ENCODE measurements at places on chromosomes 12 and 14. TPM values are rescaled to one million over a fixed set of nuclear protein-coding genes. Genes with fewer than 3 reads are reported as not detected.
A peak's percentile ranks its signal among the peaks of the same experiment; 100 is the strongest.

- peaks cover 1% of the 10 kb centered on the region for H3K4me1 ChIP-seq
- no peak for DNase-seq
- H3K36me3 ChIP-seq: peaks cover 2% of the 10 kb centered on the region
- no peak overlapping the region for H3K27ac ChIP-seq
Measured at GRCh38 chr14:76208340-76208739, 56.6 kb downstream of the GPATCH2L start.

DNA sequence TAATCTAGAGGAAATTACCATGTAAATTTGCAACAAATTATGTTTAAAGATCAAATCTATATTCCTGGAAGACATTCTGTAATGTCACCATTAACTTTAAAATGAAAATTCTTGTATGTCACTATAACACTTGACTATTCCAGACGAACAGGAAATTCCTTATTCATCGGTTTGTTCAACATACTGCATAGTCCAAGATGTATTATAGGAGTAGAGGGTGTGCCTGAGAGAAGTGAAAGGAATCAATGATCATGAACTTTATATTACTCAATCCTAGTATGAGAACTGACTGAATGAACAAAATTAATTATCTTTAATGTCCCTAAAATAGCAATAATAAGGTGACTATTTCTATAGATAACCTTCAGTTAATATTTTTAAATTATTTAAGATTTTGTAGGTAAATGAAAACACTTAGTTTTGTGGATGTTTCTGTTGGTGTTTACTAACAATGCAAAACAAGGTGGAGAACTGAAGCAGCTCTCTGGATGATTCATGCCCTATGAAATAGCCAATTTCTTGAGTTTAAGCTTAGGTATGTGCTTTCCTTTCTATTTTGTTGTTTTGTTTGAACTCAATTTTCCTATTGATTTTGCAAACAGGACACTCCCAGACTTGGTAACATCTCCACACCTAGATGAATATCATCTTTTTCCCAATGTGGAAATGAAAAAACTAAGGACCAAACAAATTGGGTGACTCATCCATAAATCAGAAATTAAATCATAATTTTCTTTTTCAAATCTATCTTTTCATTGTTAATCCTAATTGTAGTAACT lies 18.2 kb upstream of the ITPR2 start:
- H3K36me3 ChIP-seq: no peaks in the 10 kb centered on the region
- no peak overlapping the region for H3K27ac ChIP-seq
- no peak for DNase-seq
- peaks cover 16% of the 10 kb centered on the region for H3K4me1 ChIP-seq

- no peak overlapping the region for H3K4me3 ChIP-seq
- H3K4me1 ChIP-seq: peaks cover 5% of the 10 kb centered on the region
- DNase-seq: peak; percentile 5
- H3K36me3 ChIP-seq: peaks cover 4% of the 10 kb centered on the region
Measured at GRCh38 chr12:123715195-123715594, 3.0 kb downstream of the ATP6V0A2 start.

DNA sequence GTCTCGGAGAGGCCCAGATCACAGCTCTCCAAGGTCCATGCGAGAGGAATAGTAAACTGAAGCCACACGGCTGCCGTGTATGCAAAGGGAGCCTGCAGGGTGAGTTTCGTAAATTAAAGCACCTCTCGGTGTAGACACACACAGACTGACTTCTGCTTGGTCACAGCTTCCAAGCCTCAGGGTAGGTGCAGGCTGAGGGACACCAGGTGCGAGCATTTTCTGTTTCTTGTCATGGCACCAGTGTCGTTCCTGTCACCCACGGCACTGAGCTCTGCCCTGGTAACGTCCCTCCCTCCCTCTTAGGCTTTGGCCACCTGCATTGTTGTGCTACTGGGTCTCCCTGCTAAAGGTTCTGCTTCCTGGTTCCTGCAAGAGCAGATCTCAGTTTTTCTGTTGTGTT lies 76.2 kb upstream of the DYNC1H1 start:
- H3K27ac ChIP-seq: no peak overlapping the region
- peaks cover 60% of the 10 kb centered on the region for H3K36me3 ChIP-seq
- H3K4me1 ChIP-seq: no peaks in the 10 kb centered on the region
- H3K4me3 ChIP-seq: no peak overlapping the region

DNA sequence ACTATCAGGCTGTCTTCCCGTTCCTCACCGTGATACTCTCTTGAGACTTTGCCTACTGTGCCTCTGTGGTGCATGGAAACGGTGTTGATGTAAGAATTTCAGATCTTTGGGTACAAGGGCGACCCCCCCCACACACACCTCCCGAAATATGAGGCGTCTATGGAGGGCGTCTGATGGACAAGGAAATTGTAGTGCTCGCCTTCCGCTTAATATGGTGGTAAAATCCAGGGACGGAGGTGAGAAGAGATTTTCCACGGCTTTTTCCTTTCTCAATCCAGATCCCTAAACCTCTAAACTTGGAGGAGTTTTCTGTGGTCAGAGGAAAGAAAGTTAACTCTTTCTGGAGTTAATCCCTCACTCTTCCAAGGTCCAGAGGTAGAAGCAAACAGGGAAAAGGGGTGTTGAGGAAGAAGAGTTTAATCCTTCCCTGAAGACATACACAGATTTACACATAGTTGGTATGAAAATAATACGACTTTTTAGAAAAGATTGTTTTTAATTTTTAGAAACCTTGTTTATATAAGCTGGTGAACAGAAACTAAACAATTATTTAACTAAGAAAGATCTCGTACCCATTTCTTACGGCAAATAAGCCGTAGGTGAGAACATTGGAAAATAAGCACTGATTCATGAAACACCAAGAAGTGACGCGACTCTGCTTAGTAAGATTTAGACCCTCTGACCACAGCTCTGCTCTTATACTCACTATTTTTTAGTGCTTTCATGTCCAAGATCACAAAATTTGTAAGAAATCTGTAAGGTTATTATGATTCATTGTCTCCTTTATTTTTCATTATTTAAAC lies 23.1 kb upstream of the RNASE12 start:
- no peak overlapping the region for H3K27ac ChIP-seq
- H3K27me3 ChIP-seq: peaks cover 2% of the 10 kb centered on the region
- no peak for DNase-seq
- no peaks in the 10 kb centered on the region for H3K4me1 ChIP-seq

RFX4 gene
- not detected for polyA plus RNA-seq

DNA sequence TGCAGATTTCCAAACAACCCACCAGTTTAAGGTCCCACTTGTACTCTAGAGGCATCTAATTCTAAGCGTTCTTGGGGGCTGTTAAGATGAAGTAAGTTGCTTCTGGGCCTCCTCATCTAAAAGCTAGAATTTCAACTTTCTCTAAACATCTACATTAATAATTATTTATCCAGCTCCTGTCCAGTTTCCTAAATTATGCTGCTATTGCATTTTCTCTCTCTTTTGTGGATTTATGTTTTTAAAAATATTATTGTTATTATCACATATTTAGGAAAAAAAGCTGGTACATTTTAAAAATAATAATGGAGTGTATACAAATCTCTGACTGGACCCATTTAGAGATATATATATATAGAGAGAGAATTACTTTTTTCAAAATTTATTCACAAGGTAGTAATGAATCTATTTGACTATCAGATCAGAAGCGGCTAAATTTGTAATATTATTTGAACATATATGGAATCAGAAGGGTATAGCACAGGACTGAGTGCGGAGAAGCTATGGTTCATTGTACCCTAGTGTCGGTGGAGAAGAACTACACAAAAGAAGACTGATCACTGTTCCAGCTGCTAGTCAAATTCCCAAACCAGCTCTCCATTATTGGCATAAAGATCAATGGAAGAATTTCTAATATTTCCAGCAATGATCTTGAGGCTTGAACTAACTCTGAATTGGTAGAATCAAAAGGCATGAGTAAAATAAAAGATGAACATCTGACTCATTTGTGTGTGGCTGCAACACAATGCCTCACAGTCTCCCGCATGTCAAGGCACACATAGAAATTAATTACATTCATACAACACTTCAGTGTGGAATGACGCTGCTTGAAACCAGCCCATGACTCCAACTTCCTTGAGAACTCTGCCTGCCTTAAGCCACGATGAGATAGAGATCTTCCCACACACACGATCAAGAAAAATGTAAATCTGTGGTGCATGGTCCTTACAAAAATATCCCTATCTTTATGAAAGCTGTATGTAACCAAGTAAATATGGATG lies 433.4 kb upstream of the OR4E1 start:
- H3K4me1 ChIP-seq: no peaks in the 10 kb centered on the region
- peaks cover 3% of the 10 kb centered on the region for H3K27me3 ChIP-seq
- H3K36me3 ChIP-seq: no peaks in the 10 kb centered on the region
- DNase-seq: peak; percentile 29

- no peak overlapping the region for H3K4me3 ChIP-seq
- peaks cover 12% of the 10 kb centered on the region for H3K4me1 ChIP-seq
- no peaks in the 10 kb centered on the region for H3K36me3 ChIP-seq
- H3K27ac ChIP-seq: peak overlapping the region; percentile 72
- peak; percentile 68 for DNase-seq
Measured at GRCh38 chr12:15701631-15702156, 87.5 kb downstream of the EPS8 start.

- H3K27ac ChIP-seq: no peak overlapping the region
- no peak for DNase-seq
- no peaks in the 10 kb centered on the region for H3K27me3 ChIP-seq
- no peaks in the 10 kb centered on the region for H3K4me1 ChIP-seq
- H3K36me3 ChIP-seq: no peaks in the 10 kb centered on the region
Measured at GRCh38 chr14:66619952-66620351, 112.0 kb downstream of the GPHN start.

KRT85 gene
- not detected for polyA plus RNA-seq

DNA sequence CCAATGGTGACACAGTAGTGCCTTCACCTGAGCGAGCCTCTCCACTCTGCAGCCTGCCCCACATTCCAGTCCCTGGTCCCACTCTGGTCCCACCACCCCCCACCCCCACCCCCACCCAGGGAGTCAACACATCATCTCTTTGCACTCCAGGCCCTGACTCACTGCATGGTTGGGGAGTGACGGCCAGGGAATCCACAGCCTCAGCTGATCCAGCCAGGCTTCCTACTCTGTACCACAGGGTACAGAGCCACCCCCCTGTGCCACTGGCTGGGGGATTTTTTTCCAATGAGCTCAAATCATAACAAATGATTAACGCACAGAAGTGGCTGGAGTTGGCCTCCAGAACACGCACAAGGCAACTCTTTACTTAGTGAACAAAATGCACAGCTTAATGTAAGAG lies 233.7 kb downstream of the NTF3 start:
- H3K4me3 ChIP-seq: no peak overlapping the region
- H3K36me3 ChIP-seq: no peaks in the 10 kb centered on the region
- H3K27ac ChIP-seq: peak overlapping the region; percentile 61
- peak; percentile 95 for DNase-seq

DLK1 gene
- not detected for polyA plus RNA-seq

- no peaks in the 10 kb centered on the region for H3K4me1 ChIP-seq
- peaks cover 4% of the 10 kb centered on the region for H3K27me3 ChIP-seq
- H3K4me3 ChIP-seq: no peak overlapping the region
Measured at GRCh38 chr14:36057452-36058116, 118.9 kb downstream of the PTCSC3 start.

DNA sequence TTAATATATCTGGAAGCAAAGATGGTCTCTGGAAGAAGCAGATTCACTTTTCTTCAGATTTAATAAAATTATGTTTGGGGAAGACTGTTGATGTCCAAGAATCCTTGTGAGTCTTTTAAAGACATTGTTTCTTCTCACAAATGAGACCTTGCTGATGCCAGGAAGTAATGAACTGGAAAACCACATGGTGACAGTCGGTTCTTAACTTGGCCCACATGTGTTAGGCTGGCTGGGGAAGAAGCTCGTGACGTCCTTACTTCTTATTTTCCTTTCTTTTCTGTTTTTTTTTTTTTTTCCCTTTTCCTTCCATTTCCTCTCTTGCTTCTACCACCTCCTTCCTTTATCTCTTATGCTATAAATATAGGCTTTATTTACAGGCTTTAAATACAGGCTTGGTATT lies 950.2 kb downstream of the BCL11B start:
- H3K4me3 ChIP-seq: no peak overlapping the region
- no peak overlapping the region for H3K27ac ChIP-seq
- no peaks in the 10 kb centered on the region for H3K27me3 ChIP-seq
- no peaks in the 10 kb centered on the region for H3K4me1 ChIP-seq

- H3K27ac ChIP-seq: no peak overlapping the region
- peaks cover 1% of the 10 kb centered on the region for H3K27me3 ChIP-seq
- H3K4me3 ChIP-seq: no peak overlapping the region
- H3K36me3 ChIP-seq: no peaks in the 10 kb centered on the region
- H3K4me1 ChIP-seq: no peaks in the 10 kb centered on the region
Measured at GRCh38 chr12:31337952-31338351, 12.0 kb upstream of the SINHCAF start.

TMCC3 gene
- 0.09 TPM for polyA plus RNA-seq

KRT3 gene
- polyA plus RNA-seq: not detected

GRCh38 chr12:57844709-57845477 lies 1.6 kb downstream of the CTDSP2 start:
- peaks cover 27% of the 10 kb centered on the region for H3K4me1 ChIP-seq
- peak; percentile 86 for DNase-seq
- peaks cover 1% of the 10 kb centered on the region for H3K36me3 ChIP-seq
- H3K27ac ChIP-seq: peak overlapping the region; percentile 99

DNA sequence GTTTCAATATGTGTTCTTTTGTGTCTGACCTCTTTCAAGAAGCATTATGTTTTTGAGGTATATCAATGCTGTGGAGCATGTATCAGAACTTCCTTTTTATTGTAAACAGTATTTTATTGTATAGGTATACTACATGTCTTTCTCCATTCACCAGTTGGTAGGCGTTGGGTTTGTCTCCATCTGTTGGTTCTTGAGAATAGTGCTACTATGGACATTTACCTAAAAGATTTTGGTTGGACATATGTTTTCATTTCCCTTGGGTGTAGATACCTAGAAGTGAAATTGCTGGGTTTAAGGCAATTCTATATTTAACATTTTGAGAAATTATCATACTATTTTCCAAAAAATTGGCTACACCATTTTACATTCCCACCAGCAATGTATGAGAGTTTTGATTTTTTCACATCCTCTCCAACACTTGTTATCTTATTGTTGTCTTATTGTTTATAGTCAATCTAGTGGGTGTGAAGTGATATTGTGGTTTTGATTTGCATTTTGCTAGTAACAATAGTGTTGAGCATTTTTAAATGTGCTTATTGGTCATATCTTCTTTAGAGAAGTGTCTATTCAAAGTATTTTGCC lies 409.2 kb downstream of the IPO8 start:
- H3K36me3 ChIP-seq: no peaks in the 10 kb centered on the region
- peak; percentile 42 for DNase-seq
- H3K27ac ChIP-seq: no peak overlapping the region
- no peaks in the 10 kb centered on the region for H3K4me1 ChIP-seq

- no peak overlapping the region for H3K27ac ChIP-seq
- H3K36me3 ChIP-seq: no peaks in the 10 kb centered on the region
- H3K4me1 ChIP-seq: no peaks in the 10 kb centered on the region
- no peak for DNase-seq
- peaks cover 3% of the 10 kb centered on the region for H3K27me3 ChIP-seq
Measured at GRCh38 chr14:65805113-65805473, 392.6 kb downstream of the FUT8 start.

GALNT8 gene
- polyA plus RNA-seq: not detected

GRCh38 chr12:11577658-11578260 lies 71.7 kb upstream of the ETV6 start:
- H3K27ac ChIP-seq: no peak overlapping the region
- DNase-seq: peak; percentile 37
- H3K36me3 ChIP-seq: no peaks in the 10 kb centered on the region
- H3K4me3 ChIP-seq: no peak overlapping the region
- H3K27me3 ChIP-seq: peaks cover 3% of the 10 kb centered on the region
